ENCODE measurements at places on chromosomes 11 and 22.

DNA sequence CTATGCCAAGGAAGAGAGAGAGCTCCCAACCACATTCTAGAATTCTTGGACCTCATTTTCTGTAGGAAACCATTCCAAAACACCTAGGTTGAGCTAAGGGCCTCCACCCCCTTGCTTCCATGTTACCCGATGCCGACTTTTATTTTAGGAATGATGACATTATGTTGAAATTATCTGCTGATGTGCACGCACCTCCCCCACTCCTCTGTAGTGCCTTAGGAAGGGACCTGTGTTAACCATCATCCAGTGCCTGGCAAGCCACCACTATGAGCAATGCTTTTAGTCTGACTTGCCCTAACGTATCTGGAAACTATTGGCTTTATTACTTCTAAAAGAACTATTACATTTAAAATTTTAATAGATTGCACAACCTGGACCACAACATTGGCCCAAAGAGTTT lies 42.1 kb downstream of the NCAPD3 start:
- DNase-seq: no peak

DNA sequence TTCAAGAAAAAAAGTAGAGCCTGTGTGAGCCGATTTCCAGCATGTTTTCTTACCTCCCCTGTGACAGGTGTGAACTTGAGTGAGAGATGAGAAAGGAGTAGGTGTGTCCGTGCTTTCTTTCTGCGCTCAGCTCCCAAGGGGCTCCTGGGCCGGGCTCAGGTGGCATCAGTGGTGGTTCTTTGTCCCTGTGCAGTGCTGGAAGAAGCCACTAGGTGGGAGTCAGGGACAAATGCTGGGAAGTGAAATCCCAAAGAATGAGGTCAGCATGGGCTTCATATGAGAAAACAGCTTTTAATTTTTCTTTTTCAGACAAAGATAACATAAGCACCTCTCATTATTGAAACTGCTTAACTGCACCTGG lies 57.8 kb downstream of the PPFIBP2 start:
- DNase-seq: no peak

DNA sequence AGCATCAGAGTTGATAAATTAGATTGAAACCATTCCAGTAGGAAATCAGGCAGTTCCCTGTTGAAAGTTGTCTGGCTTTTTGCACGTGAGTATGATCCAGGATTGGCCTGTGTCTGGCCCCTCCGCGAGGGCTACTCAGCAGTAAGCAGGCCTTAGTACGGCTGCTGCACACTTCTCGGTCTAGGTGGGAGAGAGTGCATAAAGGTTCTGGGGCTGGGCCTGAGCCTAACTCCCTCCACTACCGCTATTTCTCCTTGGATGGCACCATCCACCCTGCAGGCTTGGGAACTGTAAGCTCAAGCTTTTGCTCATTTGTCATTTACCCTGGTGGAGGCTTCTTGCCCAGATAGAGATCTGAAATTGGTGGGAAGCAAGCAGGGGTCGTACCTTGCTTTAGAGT lies 22.0 kb downstream of the TUB start:
- DNase-seq: no peak

DNA sequence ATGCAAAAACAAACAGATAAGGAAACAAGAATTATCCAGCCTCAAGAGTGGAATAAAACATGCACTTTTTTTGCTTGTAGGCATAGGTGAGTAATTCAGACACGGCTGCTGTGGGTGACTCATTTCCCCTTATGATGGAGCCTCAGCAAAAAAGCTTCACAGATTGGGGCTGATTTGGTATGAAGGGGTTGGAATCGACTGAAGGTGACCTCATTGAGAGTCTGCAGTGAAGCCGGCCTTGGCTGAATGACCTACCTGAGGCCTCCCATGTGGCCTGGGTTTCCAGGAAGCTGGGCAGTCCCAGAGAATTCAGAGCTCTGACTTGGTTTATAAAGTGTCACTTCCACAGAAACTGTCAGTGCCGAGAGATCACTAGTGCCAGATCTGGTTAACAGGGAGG lies 34.2 kb upstream of the VPREB1 start:
- DNase-seq: no peak

- no peak for DNase-seq
Observed at GRCh38 chr11:114165326-114166230, 106.1 kb downstream of the ZBTB16 start.

- DNase-seq: no peak
Observed at GRCh38 chr11:17229481-17230152, 21.8 kb upstream of the PIK3C2A start.

- no peak for DNase-seq
Observed at GRCh38 chr11:16863389-16863788, 124.9 kb downstream of the C11orf58 start.

GRCh38 chr22:49847751-49848689 lies 5.6 kb upstream of the ZBED4 start:
- DNase-seq: no peak

GRCh38 chr22:44032126-44032730 lies 8.1 kb downstream of the PARVB start:
- no peak for DNase-seq

All from stimulated activated CD8-positive, alpha-beta memory T cell treated with anti-CD3 and anti-CD28 coated beads, Interleukin-4, amount 100 ng/mL, for 1 hour (primary cell).